Suprapubic skin (tissue), 4 donors: ENCODE measurements at places on chromosomes 6 and 20.
A peak's percentile ranks its signal among the peaks of the same experiment; 100 is the strongest.

DNA sequence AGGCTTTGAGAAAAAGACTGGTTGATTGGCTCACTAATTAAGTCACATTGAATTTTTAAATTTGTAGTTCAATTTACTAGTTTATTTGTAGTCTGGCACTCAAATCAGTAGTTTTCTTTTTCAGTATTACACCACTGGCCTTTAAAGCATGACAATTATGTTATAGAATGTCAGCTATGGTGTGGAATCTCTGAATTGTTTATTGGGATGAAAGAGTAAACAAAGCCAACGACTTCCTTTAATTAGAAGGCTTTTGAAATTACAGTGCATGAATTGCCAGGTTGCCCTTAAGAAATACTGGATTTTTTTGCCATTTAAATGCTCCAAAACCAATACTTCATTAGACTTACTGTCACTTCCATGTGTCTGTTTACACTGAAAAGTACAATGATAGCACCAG lies 426.9 kb upstream of the RNF217 start:
- no peak for DNase-seq

GRCh38 chr20:24449026-24449720 lies 20.3 kb upstream of the SYNDIG1 start:
- DNase-seq: no peak

DNA sequence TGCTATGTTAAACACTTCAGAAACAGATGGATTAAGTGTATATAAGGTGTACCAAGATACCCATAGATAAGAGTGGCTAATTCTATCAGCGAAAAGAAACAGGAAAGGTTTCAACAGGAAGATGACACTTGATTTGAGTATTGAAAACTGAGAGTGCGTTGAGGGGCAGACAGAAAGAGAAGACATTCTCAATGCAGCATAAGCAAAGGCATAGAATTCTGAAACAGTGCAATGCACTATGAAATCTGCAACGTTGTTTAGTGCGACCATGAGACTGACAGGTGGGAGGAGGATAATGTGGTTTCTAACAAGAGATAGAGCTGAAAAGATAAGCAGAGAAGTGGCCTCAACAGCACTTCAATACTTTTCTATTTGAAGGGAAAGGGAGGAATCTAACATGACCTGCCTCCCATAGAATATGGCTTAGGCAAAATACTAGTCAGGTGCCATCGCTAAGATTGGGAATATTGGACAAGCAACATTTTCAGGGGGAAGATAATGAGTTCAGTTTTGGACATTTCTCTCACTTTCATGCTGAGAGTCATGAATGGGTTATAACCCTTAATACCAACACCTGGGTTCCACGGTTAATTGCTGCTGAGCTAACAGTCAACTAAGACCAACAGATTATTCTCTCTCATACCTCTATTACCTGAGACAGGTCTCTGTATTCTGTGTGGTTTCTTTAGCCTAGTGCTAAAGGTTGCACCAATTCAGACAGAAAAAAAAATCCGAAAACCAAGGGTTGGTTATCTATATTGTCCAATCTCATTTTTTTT lies 312.9 kb upstream of the ARID1B start:
- no peak for DNase-seq

DNA sequence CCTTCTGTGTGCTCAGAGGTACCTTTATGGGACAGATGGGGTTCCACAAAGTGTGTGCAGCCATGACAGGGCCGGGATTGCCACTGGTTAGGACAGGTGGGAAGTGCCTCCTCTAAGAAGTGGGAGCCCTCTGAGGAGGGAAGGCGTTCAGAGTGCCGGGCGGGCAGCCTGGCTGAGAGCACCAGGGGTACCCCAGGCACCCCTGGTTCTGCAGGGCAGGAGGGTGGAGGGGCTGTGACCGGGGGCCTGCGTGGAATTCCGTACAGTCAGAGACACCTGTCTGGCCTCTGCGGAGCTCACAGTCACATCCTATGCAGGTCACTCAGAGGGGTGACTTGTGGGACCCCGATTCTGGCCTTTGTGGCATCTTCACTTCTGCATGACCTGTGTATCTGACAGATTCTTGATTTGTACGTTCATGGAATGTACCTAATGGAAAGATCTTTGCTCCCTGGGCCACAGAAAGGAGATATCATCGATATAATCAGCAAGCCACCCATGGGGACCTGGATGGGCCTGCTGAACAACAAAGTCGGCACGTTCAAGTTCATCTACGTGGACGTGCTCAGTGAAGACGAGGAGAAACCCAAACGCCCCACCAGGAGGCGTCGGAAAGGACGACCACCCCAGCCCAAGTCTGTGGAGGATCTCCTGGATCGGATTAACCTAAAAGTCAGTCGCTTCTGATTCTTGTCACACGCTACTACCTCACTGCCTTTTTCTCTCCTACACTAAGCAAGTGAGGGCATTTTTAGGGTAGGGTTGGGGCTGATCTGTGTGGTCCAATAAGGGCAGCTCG lies 190.9 kb downstream of the SASH1 start:
- no peak for DNase-seq

DNA sequence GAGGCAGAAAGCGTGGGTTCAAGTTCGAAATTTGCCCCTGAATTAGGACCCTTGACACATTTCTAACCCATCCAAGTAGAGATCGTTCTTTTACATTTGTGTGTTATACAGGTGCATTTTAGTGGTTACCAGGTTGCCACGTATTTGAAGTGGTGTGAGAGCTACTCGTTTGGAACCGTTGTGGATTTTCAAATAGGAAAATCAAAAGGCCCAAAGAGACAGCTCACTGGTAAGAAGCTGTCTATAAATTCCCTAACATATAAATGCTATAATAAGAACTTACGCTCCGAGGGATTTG lies 1.6 kb upstream of the REV3L start:
- no peak for DNase-seq

DNA sequence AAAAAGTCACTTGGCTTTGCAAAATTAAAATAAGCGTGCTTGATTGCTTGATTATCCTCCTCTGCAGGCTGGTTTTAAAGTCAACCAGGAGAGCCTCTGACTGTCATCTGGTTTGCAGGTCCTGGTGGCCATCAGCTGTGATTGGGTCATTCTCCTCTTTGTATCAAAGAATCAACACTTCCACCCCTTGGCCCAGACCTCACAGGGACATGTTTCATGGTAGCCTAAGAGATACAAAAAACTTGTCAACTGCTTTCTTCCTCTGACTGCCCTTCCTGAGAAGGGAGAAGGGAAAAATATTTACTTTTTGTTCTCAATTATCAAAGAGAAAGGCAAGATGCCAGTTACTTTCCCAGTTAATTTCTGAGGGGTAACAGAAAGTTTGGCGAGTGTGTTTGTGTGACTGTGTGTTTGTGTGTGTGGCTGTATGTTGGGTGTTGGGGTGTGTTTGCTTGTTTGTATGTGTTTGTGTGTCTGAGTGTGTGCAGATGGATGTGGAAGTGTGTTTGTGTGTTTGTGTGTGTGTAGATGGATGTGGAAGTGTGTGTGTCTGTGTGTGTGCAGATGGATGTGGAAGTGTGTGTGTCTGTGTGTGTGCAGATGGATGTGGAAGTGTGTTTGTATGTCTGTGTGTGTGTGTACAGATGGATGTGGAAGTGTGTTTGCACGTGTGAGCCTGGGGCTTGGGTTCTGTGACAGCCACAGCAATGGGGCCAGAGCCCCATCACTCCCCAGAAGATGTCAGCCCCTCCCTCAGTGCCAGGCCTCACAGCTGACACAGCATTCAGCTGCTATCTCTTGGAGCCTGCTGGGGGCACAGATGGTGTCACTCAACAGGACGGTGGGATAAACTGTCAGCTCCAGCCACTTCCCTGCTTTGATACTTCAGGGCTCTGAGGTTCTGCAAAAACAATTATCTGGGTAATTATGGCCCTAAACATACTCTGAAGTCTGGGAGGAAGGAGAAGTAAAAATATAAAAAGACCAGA lies 98.6 kb upstream of the RNF24 start:
- no peak for DNase-seq

GRCh38 chr6:82017288-82017687 lies 230.3 kb downstream of the IBTK start:
- DNase-seq: peak; percentile 71

DNA sequence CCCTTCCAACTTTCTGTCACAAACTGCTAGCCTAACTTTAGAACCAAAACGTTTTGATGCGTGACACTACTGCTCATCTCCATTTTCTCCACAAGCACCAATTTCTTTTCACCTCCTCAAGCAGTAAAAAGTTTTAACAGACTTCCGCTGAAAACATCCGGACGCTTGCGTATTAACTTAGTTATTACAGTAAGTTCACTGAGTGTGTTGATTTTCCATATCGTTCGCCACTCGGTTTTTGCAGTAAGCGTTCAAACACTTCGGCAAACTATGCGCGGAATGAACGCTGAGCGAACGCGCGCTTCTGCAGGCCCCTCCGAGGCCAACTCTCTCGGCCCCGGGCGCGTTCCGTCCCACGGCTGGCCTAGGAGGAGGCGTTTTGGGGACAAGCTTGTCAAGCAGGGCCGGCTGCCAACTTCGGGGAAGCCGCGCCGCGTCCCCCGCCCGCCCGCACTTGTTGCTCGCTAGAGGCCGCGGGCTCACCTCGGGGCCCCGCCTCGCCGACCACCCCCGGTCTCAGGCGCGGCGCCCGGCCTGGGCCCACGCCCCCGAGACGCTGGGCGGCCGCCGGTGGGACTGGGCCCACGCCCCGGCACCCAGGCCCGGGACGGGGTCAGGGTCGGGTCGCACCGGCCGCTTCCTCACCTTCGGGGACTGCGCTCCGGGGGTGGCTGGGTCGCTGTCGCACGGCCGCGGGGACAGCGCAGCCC lies 945 bp downstream of the PHF10 start:
- peak; percentile 92 for DNase-seq

- DNase-seq: no peak
These were observed 25.4 kb downstream of the ZKSCAN8 start for GRCh38 chr6:28167068-28167467.

GRCh38 chr6:105138141-105138540 lies 41.7 kb downstream of the POPDC3 start:
- no peak for DNase-seq

DNA sequence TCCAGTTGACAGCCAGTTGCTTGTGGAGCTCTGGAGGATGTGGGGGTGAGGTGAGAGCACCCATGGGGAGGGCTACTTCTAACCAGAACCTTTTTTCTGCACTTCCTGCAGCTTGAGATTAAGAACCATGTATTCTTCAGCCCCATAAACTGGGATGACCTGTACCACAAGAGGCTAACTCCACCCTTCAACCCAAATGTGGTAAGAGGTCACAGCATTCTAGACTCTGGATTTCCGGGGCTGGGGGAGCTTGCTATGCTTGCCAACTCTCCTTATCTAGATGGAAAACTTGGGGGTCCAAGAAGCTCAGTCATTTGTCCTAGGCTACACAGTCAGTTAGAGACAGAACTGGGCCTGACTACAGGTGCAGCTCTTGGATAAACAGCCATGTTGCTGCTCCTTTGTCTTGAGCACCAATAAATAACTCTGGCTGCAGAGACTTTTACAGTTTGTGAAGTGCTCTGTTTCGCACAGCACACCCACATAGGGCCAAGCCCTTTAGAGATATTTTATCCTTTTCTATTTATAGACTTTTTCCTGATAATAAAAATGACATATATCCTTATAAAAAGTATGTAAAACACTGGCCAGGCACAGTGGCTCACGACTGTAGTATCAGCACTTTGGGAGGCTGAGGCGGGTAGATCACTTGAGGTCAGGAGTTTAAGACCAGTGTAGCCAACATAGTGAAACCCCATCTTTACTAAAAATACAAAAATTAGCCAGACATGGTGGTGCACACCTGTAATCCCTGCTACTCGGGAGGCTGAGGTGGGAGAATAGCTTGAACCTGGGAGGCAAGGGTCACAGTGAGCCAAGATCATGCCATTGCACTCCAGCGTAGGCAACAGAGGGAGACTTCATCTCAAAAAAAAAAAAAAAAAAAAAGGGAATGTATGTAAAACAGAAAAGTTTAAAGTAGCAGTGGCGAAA lies 10.6 kb upstream of the IFT52 start:
- no peak for DNase-seq

GRCh38 chr6:33812669-33813068 lies 8.9 kb upstream of the MLN start:
- DNase-seq: no peak

DNA sequence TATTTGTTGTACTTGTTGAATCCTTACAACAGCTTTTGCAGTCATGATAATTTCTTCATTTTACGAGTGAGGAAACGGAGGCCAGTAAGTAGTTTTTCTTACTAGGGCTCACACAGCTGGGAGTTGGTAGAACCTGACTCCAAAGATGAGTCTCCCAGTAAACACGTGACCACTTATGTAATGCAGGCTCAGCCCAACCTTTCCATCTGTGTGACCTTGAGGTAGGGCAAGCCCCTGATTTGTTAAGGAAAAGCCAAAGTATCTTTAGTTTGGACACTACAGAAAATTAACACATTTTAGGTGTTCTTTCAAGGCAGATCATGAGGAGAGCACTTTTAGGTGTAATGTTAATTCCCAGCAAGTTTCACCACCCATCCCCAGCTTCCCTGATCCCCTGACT lies 111.3 kb downstream of the LRRC1 start:
- DNase-seq: no peak

- no peak for DNase-seq
These were observed 6.8 kb downstream of the NFATC2 start for GRCh38 chr20:51535674-51536073.

- peak; percentile 82 for DNase-seq
These were observed 2.1 kb upstream of the TRERF1 start for GRCh38 chr6:42453654-42454427.

DNA sequence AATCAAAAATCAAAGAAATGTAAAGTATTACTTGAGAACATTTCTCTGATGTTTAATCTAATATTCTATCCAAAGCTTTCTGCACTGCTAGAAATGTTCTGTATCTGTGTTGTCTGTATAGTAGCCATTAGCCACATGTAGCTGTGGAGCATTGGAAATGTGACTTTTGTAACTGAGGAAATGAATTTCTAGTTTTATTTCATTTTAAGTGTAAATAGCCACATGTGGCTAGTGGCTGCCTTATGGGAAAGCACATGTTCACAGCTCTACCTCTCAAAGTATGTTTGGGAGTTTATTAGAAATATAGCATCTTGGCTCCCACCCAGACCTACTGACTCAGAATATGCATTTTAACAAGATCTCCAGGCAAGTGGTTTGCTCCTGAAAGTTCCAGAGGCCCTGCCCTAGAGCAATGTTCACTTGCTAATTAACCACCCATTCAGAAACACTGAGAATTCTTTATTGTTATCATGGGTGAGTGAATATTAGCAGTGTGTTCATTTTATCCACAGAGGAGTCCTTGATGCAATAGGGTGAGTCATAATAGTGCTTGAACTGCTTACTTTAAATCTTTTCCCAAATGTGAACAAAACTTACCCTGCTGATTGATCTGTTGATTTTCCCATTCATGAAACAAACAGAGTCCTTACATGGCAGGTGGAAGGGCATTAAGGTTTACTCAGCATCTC lies 282.7 kb downstream of the PLCB1 start:
- no peak for DNase-seq
